ENCODE measurements at places on chromosomes 7 and 10.

DNA sequence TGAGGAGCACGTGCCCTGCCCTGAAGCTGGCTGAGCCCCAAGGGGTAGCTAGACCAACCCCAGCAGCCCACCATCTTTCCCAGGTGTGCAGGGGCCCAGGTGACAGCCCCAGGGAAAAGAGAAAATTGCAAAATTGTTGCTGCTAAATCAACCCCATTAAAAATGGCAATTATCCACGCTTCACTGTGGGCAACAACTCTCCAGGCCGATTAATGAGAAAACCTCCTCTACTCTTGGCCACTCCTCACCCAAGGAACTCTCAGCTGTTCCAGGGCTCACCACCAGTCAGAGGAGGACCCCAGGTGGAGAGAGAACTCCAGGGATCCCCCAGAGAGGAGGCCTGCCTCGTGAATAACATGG is 516.1 kb upstream of the MGMT start:
- DNase-seq: peak; percentile 5

GRCh38 chr10:83934641-83935338 is 204.5 kb upstream of the GHITM start:
- no peak for DNase-seq

DNA sequence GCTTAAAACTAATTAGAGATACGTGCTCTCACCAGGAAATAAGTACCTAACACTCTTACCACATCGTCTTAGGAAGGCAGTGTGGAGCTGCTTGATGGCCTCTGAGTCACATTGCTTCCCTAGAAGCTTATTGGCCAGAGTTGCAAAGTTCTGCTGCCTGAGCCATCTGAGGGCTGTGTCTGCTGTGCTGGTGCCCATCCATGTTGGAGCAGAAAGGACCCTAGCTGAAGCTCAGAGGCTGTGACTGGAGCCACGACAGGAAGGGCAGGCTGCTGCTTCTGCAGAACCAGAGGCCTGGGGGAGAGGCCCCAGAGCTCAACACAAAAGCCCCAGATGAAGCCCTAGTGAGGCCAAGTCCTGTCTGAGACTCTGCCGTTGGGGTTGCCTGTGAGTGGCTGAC is 64.8 kb upstream of the IGFBP3 start:
- DNase-seq: no peak

DNA sequence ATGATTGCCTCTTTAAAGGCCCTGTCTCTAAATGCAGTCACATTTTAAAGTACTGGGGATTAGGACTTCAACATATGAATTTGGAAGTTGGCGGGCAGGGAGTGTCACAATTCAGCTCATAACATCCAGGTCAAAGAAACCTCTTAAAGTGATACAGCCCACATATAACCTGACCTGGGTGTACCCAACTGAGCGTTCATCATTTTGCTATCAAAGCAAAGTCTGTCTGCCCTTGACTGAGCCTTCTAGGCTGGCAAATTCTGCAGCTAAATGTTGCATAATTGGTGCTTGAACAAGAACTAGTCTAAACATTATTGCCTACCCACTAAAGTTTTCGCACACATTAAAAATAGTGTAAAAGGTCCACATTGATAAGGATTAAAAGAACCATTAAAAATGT is 3.7 kb downstream of the MSRB2 start:
- no peak for DNase-seq

DNA sequence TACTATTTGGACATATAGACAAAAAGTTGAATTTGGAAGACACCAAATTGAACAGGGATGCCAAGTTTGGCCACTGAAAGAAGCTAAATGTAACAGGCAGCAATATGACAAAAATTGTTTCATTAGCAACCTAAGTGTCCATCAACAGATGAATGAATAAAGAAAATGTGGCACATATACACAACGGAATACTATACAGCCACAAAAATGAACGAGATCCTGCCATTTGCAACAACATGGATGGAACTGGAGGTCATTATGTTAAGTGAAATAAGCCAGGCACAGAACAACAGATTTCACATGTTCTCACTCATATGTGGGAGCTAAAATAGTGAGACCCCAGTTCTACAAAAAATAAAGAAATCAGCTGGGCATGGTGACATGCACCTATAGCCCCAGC is 43.8 kb downstream of the NEBL start:
- DNase-seq: no peak

DNA sequence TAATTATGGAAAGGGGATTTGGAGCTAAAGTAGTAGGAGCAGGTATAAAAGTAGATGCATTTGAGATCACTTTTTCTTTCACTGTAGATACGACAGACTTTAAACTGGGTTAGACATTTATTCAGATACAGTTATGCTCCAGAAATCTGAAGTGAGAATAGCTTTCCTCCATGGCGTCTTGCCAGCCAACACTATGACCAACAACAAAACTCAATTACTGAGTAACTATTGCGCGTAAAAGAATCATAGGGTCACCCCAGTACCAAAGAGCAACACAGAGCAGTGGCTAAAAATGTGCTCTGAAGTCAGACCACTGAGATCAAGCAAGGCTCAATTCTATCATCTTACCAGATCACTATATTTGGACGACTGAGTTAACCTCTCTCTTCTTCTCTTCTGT is 262.5 kb upstream of the SORCS1 start:
- no peak for DNase-seq

DNA sequence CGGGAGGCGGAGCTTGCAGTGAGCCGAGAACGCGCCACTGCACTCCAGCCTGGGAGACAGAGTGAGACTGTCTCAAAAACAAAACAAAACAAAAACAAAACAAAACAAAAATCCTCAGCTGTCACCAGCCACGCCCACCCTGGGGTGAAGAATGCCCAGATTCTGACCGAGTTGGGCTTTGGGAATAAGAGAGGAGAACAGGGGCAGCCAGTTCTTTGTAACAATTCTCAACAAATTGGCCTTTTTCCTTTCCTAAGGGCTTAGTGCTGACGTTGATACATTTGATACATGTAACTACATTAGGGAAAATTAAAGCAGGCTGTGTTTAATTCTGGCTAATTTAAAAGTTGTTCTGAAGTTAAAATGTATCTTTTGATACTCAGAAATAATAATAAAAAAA is 121.0 kb downstream of the EPC1 start:
- no peak for DNase-seq

DNA sequence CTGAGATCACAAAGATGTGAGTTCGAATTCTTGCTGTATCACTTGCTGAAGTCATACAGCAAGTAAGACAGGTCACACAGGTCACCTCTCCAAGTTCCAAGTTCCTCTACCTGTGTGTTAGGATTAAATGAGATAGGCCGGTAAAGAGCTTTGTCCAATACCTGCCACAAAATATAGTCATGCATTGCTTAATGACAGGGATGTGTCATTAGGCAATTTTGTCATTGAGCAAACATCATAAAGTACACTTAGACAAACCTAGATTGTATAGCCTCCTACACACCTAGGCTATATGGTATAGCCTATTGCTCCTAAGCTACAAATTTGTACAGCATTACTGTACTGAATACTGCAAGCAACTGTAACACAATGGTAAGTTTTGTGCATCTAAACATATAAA is 469.4 kb downstream of the KCNMA1 start:
- DNase-seq: no peak

- no peak for DNase-seq
These were observed 55.1 kb upstream of the ZPBP start for GRCh38 chr7:50147951-50148808.

GRCh38 chr10:62577666-62578291 is 203.6 kb downstream of the ZNF365 start:
- no peak for DNase-seq

GRCh38 chr7:135712182-135712782 is 15.7 kb downstream of the SLC13A4 start:
- no peak for DNase-seq

DNA sequence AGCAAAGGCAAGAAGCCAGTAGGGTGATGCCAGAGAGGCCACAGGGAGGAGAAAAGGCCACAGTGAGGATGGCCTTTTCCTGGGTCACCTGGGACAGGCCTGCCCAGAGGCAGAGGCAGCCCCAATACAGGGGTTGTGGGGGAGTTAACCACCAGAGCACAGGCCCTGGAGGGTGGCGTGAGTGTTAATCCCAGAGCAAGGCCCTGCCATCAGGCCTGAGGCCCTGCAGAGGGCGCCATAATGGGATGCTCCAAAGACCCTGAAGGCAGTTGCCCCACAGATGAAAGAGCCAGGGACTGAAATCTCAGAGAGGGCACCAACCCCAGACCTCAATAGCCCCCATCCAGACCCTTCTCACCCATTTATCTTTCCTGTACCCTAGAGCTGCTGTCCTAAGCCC is 23.9 kb downstream of the SLC13A4 start:
- DNase-seq: peak; percentile 46

- peak; percentile 46 for DNase-seq
These were observed 233.1 kb upstream of the IGFBP3 start for GRCh38 chr7:46153951-46154787.

DNA sequence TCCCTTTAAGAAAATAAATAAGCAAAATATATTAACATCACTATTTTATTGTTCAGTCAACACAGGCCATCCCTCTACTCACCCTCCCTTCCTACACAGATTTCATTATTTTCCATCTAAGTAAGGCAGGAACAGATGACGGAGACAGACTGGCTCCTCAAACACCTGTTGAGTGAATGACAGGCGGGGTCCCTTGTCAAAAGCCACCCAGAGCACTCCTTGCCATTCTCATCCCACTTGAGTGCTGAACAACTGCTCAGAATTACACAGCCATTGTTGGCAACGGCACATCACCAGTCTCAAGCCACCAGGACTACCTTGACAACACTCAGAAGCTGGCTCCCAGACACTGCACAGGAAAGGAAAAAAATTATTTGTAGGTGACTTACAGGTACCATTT is 3.3 kb downstream of the GRB10 start:
- no peak for DNase-seq

DNA sequence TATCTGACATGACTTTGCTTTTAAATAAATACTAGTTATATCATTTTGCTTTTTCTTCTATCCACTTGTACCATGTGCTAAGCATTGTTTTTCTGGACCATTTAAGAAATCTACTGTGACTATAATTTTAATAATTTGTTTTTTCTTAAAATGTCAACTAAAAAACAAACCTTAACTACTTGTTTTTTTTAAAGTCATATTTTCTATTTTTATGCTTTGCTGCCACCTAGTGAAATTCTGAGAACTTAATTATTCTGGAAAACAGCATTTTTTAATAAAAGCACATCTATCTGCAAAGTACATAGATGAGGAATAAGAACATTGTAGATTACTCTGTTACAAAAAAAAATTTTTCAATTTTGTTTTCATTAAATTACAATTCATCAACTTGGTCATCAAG is 47.4 kb downstream of the ORC5 start:
- no peak for DNase-seq

- DNase-seq: no peak
These were observed 18.2 kb downstream of the TAS2R41 start for GRCh38 chr7:143495851-143496250.

GRCh38 chr7:45595809-45596664 is 21.9 kb downstream of the ADCY1 start:
- no peak for DNase-seq

DNA sequence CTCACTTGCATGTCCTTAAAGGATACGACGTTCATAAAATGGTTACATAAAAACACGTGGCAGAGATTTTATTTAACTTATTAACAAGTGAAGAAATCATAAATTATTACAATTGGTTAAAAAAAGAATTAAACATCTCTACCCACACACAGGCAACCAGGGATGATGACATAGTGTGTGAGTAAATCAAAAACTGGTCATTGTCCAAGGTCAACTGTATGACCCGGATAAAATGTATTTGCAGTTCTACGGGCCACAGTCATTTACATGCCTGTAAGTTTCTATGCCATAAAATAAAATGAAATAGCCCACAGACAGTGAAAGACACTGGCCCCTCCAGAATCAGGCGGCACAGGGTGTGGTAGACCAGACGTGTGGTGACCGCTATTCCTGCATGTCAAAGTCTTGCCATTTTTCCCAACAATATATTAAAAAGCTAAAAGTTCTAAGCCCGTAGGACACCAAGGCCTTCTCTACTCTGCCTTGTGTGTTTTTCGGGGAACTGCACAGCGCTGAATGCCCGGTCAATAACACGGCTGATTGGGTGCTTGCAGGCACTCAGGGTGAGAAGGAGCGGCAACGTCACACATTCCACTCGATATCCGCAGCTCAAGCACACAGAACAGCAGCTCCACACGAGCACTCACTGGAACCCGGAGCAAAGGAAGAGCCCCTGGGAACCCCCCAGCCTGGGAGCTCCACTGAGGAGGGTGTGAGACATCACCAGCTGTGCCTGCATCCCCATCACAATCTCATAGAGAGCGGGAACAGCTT is 143.3 kb upstream of the PPP2R2D start:
- DNase-seq: no peak

All from SJCRH30 (cell line).